ENCODE measurements at places on chromosomes 1 and 21.

- H3K27ac ChIP-seq: no peak overlapping the region
- DNase-seq: no peak
- H3K4me1 ChIP-seq: no peaks in the 10 kb centered on the region
- H3K36me3 ChIP-seq: no peaks in the 10 kb centered on the region
Measured at GRCh38 chr1:60033066-60033465, 40.5 kb downstream of the C1orf87 start.

GRCh38 chr21:17818186-17819113, 706 bp downstream of the C21orf91 start:
- no peaks in the 10 kb centered on the region for H3K27me3 ChIP-seq
- peak overlapping the region; percentile 81 for H3K4me3 ChIP-seq
- peak overlapping the region; percentile 94 for H3K27ac ChIP-seq
- peaks cover under 1% of the 10 kb centered on the region for H3K36me3 ChIP-seq

DNA sequence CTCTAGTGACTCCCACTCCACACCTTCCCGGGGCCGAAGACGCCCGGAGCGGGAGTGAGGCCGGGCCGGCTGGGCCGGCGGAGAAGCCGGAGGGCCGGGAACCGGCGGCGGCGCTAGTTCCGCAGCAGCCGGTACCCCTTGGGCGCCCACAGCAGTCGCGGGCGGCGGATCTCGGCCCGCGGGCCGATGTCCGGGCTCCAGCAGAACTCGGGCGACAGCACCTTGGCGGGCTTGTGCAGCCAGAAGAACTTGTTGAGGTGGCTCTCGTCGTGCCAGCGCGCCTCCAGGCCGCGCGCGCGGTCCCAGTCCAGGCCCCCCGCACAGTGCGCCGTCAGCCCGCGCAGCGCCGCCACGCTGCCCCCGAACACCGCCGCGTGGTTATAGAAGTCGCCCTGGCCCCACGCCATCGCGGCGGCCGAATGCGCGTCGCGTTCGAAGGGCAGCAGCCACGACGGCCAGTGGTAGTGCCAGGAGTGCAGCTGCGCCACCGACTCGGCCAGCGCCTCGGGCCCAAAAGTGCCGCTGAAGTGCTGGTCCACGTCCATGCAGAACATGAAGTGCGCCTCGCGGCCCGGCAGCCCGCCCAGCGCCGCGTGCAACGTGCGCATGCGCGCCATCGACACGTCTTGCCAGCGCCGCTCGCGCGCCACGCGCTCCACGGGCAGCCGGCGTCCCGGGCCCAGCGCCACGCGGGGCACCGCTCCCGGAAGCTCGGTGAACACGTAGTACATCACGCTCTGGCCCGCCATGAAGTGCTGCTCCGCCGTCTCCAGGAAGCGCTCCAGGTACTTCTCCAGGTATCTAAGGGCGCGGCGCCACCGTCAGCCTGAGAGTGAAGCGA, 14.0 kb downstream of the A3GALT2 start:
- DNase-seq: no peak
- peaks cover 14% of the 10 kb centered on the region for H3K27me3 ChIP-seq
- H3K4me1 ChIP-seq: peaks cover 21% of the 10 kb centered on the region
- no peaks in the 10 kb centered on the region for H3K36me3 ChIP-seq
- no peak overlapping the region for H3K27ac ChIP-seq

DNA sequence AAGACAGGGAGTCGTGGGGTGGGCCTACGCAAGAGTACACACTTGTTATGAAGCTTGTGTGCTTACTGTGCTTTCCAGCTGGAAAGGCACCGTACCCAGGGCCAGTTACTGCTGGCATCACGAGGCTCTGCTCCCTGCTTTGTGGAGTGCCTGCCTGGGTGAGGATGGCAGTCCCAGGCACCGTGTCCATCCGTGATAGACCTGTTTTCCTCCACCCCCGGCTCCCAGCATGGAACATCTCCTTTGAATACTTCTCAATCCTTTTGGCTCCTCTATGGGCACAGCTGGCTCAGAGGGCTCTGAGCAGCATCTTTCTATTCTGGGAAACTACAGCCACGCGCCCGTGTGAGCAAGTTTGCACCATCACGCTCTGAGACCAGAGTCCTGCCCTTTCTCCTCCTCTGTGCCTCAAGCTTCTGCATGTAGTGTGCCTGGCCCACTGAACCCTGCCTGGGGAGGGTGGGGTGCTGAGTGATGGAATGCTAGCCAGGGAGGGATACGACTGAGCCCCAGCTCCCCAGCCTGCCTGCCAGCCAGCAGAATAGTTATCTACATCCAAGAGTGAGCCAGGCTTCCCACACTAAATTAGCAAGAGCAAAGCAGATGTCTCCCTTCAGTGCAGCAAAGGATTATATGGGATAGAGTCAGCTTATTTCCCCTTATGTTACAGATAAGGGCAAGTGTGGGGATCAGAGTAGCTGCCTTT, 7.1 kb upstream of the TNR start:
- H3K27ac ChIP-seq: no peak overlapping the region
- no peak overlapping the region for H3K4me3 ChIP-seq
- H3K27me3 ChIP-seq: no peaks in the 10 kb centered on the region
- H3K36me3 ChIP-seq: no peaks in the 10 kb centered on the region

DNA sequence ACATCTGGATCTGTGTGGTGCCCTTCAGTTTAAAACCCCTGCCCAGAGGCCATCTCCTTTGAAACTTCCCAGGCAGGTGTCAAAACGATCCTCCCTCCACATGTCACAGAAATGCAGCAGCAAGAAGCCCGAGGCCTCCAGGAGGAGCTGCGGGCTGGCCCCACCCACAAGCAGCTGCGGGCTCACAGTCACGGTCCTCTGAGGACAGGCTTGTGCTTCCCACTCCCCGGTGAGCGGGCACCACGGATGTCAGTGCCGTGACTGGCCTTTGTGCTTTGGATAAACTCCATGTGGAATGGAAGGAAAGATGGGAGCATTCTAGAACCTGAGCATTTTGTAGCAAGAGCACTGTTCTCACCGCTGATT, 65.8 kb downstream of the SIK1 start:
- DNase-seq: no peak
- H3K4me3 ChIP-seq: peak overlapping the region; percentile 33
- no peaks in the 10 kb centered on the region for H3K27me3 ChIP-seq
- H3K27ac ChIP-seq: peak overlapping the region; percentile 88
- H3K4me1 ChIP-seq: peaks cover 38% of the 10 kb centered on the region

GRCh38 chr1:240658312-240658960, 46.5 kb upstream of the GREM2 start:
- H3K27me3 ChIP-seq: no peaks in the 10 kb centered on the region
- H3K4me3 ChIP-seq: no peak overlapping the region
- DNase-seq: no peak
- H3K4me1 ChIP-seq: no peaks in the 10 kb centered on the region
- no peak overlapping the region for H3K27ac ChIP-seq
- H3K36me3 ChIP-seq: no peaks in the 10 kb centered on the region

DNA sequence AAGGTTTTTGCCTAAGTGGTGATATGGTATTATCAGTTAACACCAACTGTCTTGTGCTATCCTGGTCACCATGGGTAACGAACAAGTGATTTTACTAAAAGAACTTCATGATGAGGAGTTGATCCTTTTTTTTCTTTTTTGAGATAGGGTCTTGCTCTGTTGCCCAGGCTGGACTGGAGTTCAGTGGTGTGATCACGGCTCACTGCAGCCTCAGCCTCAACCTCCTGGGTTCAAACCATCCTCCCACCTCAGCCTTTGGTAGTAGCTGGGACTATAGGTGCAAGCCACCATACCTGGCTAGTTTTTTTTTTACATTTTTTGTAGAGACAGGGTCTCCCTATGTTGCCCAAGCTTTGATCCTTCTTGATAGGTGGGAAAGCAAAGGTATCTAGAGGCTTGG, 5.1 kb downstream of the METTL13 start:
- no peak for DNase-seq
- H3K4me1 ChIP-seq: peaks cover 10% of the 10 kb centered on the region
- no peak overlapping the region for H3K27ac ChIP-seq

- peak overlapping the region; percentile 23 for H3K27ac ChIP-seq
- H3K27me3 ChIP-seq: no peaks in the 10 kb centered on the region
- H3K4me3 ChIP-seq: no peak overlapping the region
- no peak for DNase-seq
Measured at GRCh38 chr1:169495916-169496315, 10.2 kb upstream of the SLC19A2 start.

Measured in esophagus squamous epithelium (tissue), 5 donors.